SHP77 treated with DMSO at 0.1 percent for 48 hours (cell line): ENCODE measurements at places on chromosomes 6 and 20.

GRCh38 chr6:1635305-1636010, 25.7 kb downstream of the FOXC1 start:
- no peak for DNase-seq

DNA sequence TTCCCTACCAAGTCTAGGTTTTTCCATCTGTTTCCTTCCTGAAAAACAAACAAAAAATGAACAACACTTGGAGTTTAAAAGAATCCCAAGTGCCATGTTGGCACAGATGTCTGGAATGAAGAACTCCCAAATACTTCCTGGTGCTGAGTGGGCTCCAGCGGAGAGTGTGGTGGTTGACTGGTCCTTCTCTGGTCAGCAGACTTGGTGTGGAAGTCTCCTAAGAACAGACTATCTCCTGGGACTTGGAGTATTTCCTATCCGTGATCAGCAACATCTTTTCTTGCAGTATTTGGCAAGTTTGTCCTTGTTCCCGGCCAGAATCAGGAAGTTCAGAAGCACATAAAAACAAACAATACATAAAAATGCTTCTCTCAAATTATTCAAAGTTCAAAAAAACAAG, 154.1 kb downstream of the MTFR2 start:
- no peak for DNase-seq

- DNase-seq, result no peak
Measured at GRCh38 chr6:107390685-107391435, 68.5 kb downstream of the PDSS2 start.

DNA sequence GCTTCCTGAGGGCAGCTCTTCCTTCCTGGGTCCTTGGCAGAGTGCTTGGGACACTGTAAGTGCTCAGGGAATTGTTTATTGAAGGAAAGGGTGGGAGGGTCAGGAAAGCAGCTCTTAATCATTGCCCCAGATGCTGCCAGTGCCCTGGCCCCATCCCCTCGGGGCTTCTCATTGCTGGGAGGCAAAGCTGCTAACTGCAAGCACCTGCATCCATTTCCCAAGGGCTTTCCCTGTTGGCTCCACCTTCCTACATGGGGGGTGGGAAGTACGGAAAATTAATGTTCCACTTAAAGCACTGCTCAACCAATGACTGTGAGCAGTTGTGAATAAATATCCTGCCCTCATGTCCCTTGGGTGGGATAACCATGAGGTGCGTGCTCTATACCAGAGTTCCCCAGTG, 56.4 kb downstream of the NDUFAF5 start:
- no peak for DNase-seq

- no peak for DNase-seq
Measured at GRCh38 chr6:105113422-105113821, 66.4 kb downstream of the POPDC3 start.

- DNase-seq, result no peak
Measured at GRCh38 chr20:44952731-44953130, 7.5 kb downstream of the TOMM34 start.

DNA sequence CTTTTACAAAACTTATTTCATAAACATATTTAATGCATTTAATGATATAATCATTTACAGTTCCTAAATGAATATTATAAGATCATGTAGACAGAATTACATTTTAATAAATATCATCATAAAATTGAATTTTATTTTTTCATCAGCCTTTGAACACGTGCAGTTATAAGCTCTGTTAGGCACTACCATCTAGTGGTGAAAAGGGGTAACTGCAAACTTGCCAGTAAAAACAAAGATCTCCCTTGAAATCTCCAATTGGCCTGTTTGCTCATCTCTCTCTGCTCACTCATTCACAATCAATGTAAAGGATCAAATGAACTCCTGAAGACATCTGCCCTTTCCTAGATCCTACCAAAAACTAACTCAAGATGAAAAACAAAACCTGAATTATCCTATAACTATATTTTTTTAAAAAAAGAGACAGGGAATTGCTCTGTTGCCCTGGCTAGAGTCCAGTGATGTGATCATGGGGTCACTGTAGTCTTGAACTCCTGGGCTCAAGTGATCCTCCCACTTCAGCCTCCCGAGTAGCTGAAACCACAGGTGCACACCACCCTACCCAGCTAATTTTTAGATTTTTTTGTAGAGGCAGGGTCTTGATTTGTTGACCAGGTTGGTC, 31.7 kb downstream of the SAMHD1 start:
- peak; percentile 29 for DNase-seq

DNA sequence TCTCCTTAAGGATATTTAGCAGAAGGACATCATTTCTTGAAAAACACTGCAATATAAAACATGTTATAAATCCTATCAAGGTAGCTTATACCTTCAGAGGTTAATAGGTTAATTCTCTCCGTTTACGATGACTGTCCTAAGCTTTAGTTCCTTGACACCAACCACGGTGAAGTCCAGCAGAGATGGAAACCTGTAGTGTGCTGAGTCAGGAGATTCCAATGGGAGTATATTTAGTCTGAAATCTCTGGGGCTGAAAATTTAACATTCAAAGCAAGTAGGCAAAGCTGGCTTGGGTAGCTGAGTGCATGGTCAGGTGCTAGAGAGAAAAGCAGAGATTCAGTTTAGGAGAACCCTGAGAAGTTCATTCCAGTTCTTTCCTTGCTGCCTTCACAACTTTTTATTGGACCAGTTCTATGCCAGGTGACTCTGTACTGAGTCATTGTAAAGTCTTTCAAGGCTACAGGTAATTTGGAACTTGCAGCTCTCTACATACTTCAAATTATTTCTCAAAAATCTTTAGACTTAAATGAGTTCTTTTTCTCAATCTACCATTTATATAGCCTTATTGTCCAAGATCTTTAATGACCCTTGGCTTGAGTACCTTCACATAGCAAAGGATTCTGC, 1009.4 kb upstream of the FLRT3 start:
- no peak for DNase-seq

DNA sequence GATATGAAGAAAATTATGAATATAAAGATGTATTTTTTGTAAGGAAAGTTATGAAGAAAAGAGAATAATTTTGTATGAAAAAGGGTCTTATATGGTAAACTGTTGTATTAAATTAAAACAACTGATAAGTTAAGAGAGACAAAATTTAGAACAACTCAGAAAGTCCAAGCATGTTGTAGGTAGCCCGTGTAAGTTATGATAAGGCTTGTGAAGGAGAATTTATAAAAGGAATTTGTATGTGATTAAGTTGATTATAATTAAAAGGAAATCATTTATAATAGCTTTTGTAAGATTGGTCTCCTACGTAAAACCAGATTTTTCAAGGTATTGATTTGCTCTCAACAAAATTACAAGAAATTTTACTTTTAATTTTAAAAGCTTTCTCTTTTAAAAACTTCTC, 1579.3 kb downstream of the HACE1 start:
- DNase-seq, result no peak

DNA sequence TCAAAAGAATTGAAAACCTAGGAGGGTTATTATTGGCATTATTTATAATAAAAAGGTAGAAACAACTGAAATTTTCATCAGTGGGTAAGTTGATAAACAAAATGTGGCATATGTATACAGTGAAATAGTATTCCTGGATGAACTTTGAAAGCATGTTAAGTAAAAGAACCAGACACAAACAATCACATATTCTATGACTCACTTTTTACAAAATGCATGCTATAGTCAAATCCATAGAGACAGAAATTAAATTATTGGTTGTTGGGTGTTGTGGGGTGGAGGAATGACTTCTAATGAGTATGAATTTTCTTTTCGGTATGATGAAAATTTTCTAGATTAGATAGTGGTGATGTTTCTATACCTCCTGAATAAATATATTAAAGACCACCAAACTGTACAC, 94.6 kb downstream of the LRRC1 start:
- DNase-seq, result no peak

- DNase-seq, result no peak
Measured at GRCh38 chr20:19497064-19497463, 261.0 kb upstream of the RIN2 start.

GRCh38 chr6:146335336-146335735, 208.3 kb upstream of the RAB32 start:
- no peak for DNase-seq

DNA sequence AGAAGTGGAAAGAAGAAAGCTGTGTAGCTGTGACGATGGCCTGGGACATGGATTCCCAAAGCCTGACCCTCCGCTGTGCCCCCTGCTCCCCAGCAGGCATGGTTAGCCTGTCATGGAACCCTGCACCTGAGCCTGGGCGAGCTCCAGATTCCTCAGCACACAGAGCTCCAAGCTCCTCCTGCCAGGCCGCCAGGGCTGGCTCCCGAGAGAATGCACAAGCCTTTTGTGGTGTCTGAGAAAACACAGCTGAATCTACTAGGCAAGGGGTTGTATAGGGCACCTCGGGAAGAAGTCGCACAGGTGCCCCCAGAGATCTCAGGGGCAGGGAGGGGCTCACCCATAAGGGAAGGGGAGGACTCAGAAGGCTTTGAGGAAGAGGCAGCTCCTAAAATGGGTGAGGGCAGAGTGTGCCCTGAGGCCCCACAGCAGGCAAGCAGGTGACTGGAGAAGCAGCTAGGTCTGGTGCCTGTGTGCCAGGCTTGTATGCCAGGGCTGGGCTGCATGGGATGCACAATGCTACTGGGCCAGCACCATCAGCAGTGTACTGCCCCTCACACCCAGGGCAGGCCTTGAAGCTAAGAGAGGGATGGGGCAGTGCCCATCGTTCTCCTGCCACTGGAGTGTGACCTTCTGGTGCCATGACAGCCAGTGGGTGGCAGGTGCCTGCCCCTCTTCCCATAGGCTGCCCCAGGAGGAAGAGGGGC, 64.3 kb upstream of the CD93 start:
- DNase-seq, result no peak

DNA sequence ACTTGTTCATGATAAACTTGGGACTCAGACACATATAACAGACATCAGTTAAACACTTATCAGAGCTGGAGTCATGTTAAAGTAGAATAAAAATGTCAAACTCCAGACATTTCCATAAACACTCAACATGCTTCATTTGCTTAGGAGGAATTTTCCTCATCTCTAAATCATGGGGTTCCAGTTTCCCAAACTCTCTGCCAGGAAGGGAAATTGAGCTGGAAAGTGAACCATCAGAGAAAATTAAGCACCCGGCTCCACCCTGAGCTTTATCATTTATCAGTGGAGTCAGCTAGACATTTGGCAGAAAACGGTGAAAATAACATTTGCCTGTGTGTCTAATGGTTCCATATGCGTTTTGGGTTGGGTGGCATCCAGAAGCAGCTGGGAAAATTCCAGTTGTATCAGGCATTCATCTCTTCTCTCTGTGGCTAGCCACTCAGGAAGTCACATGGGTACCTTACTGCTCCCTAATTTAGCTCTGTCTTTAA, 25.3 kb upstream of the ZNFX1 start:
- DNase-seq, result no peak

- no peak for DNase-seq
Measured at GRCh38 chr6:98824902-98825599, 9.3 kb upstream of the POU3F2 start.

GRCh38 chr6:116459927-116460326, 1.2 kb upstream of the CALHM6 start:
- DNase-seq, result no peak

GRCh38 chr20:53609491-53610445, 16.1 kb upstream of the ZNF217 start:
- DNase-seq, result peak; percentile 80

DNA sequence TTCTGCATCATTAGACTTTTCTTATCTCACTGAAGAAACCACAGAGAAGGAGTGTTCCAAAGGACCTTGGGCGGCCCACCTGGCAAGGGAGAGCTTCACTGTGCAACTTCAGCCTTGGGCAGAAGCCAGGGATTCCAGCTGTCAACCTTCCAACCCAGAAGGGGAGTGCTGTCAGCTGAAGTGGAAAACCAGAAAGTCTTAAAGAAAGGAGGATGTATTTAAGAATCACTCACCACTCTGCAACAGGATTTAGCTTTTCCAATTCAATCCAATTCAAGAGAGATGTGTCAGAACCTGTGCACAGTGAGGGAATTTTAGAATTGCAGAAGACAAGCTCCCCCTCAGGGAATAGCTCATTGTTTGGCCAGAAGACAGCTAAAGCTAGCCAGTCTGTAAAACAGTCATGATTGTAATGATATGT, 553.7 kb downstream of the CD83 start:
- no peak for DNase-seq

DNA sequence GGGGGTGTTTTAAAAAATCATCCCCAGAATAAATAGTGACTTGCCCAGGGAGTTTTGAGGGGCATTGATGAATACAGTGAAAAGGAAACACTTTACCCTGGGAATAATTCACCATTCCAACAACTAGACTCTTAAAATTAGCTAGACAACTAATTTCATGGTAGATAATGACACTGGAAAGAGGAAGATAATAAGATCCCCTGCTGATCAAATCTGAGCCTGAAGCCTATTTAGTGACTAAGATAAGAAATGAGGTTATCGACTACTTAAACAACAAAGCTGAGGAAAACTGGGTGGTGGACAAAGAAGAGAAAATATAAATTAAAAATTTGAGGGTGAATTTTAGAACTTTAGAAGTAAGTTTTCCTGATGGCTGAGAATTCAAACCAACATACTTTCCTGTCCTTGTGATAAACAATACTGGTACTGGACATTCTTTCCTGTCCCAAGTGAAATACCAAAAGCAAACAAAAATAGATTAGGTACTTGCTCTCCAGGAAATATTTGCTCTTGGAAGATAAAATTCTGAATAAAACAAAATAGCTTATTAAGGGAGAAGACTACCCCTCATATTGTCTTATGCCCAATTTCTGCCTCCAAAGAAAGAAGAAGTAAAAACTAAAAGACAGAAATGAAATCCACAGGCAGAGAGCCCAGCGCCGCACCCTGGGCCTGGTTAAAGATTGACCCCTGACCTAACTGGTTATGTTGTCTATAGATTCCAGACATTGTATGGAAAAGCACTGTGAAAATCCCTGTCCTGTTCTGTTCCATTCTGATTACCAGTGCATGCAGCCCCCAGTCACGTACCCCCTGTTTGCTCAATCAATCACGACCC, 64.0 kb upstream of the ADGRF4 start:
- DNase-seq, result no peak

DNA sequence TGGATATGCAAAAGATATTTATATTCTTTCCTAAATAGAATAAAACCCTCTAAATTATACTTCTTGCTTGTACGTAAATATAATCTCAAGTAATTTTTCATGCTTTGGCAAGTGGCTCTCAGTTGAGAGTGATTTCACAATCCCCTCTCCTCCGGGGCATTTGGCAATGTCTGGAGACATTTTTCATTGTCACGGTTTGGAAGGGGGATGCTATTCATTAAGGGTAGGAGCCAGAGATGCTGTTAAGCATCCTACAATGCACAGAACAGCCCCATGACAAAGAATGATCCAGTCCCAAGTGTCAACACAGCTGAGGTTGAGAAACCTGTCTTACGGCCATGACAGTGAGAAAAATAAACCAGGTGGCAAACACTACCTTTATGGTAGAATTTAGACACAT, 75.7 kb downstream of the AGPAT4 start:
- DNase-seq, result no peak
